ENCODE measurements at places on chromosomes 2 and 18.
A peak's percentile ranks its signal among the peaks of the same experiment; 100 is the strongest.

- DNase-seq = no peak
Measured at GRCh38 chr2:147025646-147026585, 818.9 kb upstream of the ACVR2A start.

- DNase-seq = no peak
Measured at GRCh38 chr2:238277695-238278094, 10.7 kb downstream of the PER2 start.

DNA sequence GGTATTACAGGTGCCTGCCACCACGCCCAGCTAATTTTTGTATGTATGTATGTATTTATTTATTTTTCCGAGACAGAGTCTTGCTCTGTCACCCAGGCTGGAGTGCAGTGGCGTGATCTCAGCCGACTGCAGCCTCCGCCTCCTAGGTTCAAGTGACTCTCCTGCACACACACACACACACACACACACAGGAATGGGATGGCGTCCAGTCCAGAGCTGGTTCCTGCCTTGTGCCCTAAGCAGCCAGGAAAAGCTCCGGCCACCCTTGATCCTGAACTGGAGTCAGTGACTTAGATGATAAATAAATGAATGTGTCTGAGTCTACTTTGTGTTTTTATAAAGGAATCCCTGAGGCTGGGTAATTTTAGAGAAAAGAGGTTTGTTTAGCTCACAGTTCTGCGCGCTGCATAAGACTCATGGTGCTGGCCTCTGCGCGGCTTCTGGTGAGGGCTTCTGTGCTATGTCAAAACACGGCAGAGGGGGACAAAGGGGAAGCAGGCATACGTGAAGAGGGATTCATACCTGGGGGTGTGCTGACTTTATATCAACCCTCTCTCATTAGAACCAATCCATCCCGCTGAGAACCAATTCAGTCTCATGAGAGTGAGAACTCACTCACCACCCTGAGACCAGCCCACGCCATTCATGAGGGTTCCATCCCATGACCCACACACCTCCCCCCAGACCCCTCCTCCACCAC, 59.7 kb upstream of the PHLPP1 start:
- no peak for DNase-seq

- DNase-seq = peak; percentile 35
Measured at GRCh38 chr2:218284106-218284811, 8.0 kb downstream of the TMBIM1 start.

GRCh38 chr2:145919477-145919876, 1399.6 kb upstream of the ZEB2 start:
- DNase-seq = no peak

DNA sequence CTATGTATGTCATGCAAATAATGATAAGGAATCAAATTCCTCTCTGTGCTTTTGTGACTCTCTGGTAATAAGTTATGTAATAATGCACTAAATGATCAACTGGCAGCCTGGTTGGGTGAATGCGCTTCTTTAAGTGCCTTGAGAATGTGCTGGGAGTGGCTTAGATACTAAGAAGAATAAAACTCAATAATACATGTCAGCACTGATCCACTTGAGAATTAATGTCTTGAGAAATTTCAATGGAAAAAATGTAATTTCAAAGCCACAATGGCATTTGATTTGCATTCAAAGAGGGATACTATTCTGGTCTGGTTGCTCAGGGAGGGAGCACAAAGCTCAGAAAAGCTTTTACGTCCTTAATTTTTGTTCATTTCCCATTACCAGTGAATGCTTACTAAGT, 137.7 kb upstream of the MMADHC start:
- DNase-seq = no peak

GRCh38 chr2:64699712-64700111, 46.0 kb upstream of the SERTAD2 start:
- DNase-seq = no peak

- DNase-seq = no peak
Measured at GRCh38 chr2:152472481-152472887, 137.5 kb downstream of the FMNL2 start.

- no peak for DNase-seq
Measured at GRCh38 chr18:63617915-63618234, 26.2 kb downstream of the SERPINB4 start.

DNA sequence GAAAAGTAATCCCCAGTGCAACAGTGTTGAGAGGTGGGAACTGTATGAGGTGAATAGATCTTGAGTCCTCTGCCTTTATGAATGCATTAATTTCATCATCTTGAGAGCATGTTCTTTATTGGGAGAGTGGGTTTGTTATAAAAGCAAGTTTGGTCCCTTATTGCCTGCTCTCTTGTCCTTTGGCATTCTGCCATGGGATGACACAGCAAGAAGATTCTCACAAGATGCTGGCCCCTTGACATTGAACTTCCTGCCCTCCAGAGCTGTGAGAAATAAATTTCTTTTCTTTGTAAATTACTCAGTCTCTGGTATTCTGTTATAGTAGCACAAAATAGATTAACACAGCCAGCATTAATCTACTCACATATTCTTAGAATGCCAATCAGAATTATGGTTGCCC, 108.6 kb downstream of the EHBP1 start:
- no peak for DNase-seq

DNA sequence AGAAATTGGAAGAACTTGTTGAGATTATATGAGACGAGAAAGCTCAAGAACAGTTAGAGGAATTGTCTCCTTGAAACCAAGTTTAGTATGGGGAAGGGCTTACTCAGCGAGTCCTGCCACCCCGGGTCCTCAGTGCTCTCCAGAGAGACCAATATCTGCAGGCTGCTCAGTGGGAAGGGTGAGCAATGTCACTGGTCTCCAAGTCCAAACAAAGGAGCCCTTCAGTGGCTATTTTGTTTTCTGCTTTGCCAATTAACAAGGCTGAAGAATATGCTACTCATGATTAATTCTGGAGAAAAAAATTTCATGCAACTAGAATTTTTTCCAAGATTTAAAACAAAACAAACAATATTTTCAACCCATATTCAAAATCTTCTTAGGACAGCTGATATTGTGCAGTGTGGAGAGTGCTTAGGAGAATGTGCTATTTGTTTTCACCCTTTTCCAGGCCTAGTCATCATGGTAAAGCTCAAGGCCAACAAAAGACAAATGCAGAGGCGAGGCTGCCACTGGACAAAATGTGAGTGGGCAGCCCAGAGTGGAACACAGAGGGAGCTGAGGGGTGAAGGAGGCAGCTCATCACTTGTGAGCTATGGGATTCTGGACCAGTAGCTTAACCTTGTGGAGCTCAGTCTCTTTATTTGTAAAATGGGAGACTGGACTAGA, 83.8 kb upstream of the TMEM17 start:
- DNase-seq = no peak

DNA sequence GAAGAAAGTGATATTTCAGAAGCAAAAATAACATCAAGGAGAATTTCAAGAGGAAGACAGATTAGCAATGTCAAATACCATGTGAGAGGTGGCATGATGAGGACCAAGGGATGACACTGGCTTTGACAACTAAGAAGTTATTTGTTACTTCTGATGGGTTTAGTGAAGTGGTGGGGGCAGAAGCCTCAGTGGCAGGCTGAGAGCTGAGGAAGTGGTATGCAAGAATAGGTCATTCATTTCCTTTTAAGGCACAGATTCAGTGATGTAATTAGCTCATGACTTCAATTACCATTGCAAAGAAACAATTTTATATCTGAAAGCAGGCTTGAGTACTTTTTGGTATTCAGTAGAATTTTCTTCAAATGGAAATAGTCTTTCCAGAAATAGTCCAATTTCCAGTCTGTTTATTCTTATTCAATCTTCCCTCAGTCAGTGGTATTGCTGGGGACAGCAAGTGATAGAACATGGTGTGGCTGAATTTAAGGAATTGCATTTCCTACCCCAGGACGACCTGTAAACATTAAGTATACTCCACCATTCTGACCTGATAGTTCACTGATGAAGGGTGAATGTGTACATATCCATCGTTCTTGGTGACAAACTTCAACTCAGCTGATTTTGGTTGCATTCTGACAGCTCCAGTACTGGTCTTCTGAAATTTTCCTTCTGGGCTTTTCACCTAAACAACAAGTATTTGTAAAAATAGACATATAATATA, 28.2 kb downstream of the GEMIN6 start:
- DNase-seq = no peak

- DNase-seq = no peak
Measured at GRCh38 chr2:217393585-217394032, 533.7 kb upstream of the TNP1 start.

- DNase-seq = no peak
Measured at GRCh38 chr18:77173275-77174030, 40.9 kb upstream of the MBP start.

DNA sequence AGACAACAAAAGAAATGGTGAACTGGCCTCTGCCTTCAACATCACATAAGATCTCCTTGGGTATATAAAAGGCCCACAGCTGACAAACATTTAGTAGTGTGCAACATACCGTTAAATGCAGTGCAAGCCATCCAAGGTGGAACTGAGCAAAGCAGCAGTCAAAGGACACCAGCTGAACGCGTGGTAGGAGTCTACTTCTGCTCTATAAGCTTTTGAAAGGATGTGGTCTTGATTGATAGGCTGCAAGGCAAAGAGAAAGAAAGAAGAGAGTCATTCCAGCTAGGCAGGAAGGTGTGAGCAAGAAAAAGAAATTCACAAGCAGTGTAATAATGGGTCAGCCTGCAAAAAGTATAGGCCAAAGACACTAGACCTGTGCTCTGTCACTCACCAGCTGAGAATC, 356.3 kb downstream of the SATB2 start:
- no peak for DNase-seq

- no peak for DNase-seq
Measured at GRCh38 chr2:232320443-232320803, 58.1 kb upstream of the ALPP start.

DNA sequence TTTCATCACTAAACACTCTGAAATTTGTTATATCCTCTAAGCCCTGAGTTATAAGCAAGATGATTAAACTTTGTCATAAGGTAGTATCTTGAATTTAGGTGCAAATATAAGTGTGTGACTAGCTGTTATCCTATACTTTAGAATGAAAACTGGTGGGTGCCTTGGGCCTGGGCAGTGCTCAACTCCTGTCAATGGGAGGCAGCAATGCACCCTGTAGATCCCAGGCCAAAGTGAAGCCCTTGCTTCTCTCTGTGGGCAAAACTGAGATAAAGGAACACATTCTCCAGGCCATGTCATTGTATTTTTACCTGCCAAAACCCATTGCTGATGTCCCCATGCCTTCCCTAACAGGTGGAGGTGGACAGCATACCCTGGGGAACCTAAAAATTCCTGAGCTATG, 525.2 kb downstream of the TNS1 start:
- DNase-seq = no peak

DNA sequence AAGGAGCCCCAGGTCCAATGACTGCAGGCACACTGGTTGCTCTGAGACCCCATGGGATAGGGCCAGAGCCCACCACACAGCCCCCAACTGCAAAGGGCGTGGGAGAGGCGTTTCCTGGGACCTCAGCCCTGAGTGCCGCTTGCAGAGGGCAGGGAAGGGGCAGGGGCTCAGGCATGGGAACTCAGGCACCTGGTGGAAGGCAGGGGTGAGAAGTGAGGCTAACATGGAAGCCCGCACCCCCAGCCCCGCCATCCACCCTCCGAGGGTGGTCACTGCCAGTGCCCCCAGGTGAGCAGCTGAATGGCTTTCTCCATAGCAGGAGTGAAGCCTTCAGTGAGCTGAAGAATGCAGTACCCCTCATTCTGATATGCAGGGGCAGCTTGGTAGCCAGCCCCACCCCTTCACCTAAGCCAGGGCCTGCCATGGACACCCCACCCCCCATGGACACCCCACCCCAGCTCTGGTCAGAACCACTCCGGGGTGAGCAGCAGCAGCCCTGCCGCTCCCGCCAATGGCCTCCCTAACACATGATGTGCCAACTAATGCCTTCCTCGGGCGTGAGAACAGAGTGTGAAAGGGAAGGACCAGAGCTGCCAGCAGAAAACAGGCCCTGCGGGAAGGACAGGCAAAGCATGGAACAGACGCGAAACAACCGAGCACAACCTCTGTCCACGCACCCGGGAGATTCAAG, 6.6 kb downstream of the KIF1A start:
- DNase-seq = no peak

DNA sequence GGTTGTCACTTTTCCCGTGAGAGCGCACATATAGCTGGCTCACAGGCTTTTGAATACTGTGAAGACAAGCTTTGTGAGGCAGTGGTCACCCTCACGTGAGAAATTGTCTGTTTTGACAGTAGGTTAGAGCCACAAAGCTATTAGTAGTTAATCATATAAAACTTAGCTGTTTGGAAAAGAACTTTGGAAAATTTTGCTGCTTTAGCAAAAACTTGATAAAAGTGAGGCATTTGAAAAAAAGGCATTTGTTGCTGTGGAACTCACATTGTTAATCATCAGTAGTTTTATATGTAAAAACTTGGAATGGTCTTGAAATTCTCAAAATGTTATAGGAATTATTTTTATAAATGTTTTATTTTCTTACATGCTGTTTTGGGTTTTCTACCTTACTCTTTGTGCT, 22.3 kb downstream of the C2orf74 start:
- no peak for DNase-seq

- DNase-seq = no peak
Measured at GRCh38 chr2:191789796-191790195, 57.1 kb downstream of the CAVIN2 start.

DNA sequence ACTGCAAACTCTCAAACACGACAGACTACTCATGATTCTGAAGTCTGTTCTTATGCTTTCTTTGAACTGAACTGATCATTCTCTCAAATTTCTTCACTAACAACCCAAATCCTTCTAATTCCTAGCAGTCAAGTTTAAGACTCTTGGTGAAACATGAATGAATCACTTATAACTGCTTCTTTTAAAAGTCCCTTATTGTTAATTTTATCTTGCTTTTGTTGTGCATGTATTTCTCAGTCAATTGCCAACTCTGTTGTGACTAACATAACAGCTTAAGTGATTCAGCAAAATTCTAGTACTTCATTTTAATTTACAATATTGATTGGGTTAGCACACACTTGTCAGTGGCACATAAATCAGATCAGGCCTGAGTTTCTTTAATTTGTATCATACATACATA, 357.0 kb upstream of the FSIP2 start:
- no peak for DNase-seq

DNA sequence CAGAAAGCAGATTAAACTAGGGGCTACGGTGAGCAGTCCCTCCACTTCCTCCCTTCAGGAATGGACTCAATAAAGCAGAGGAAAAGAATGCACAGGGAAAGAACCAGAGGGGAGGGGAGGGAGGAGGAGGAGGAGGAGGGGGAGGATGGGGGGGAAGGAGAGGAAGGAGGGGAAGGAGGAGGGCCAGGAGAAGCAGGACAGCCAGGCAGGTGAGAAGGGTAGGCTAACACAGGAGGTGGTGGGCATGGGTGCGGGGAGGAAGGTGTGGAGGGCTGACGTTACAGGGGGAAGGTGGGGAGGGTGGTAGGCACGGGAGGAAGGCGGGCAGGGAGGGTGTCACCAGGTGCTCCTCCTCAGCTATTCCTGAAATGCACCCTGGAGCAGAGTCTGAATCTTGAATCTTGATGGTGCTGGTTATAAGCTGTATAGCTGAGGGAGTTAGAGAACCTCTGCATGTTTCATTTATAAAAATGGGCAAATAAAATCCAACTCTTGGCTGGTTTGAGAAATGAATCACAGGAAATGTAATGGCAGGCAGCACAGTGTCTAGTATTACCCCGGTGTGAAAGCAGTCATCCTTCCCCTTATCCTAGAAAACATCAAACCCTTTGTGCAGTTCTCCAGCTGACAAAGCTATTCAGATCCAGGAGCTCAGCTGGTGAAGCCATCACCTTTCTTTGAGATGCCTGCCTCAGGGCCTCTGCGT, 3.4 kb downstream of the TMEM18 start:
- DNase-seq = no peak

- DNase-seq = no peak
Measured at GRCh38 chr2:213022987-213023386, 128.4 kb downstream of the IKZF2 start.

- DNase-seq = no peak
Measured at GRCh38 chr18:79476031-79476917, 80.5 kb downstream of the NFATC1 start.

- DNase-seq = no peak
Measured at GRCh38 chr2:72132981-72133720, 14.5 kb downstream of the CYP26B1 start.

Data from stimulated activated CD8-positive, alpha-beta memory T cell treated with anti-CD3 and anti-CD28 coated beads, Interleukin-7, amount 100 ng/mL, for 1 hour (primary cell).